ENCODE measurements at places on chromosomes 11 and 22. TPM values are rescaled to one million over a fixed set of nuclear protein-coding genes. Genes with fewer than 3 reads are reported as not detected.

The C11orf52 gene
- 2.7 TPM for polyA plus RNA-seq

The CHRM1 gene
- polyA plus RNA-seq, result 0.08 TPM

The OR8A1 gene
- not detected for polyA plus RNA-seq

The CELF1 gene
- polyA plus RNA-seq, result 131 TPM

The ZC3H7B gene
- polyA plus RNA-seq, result 57.5 TPM

DNA sequence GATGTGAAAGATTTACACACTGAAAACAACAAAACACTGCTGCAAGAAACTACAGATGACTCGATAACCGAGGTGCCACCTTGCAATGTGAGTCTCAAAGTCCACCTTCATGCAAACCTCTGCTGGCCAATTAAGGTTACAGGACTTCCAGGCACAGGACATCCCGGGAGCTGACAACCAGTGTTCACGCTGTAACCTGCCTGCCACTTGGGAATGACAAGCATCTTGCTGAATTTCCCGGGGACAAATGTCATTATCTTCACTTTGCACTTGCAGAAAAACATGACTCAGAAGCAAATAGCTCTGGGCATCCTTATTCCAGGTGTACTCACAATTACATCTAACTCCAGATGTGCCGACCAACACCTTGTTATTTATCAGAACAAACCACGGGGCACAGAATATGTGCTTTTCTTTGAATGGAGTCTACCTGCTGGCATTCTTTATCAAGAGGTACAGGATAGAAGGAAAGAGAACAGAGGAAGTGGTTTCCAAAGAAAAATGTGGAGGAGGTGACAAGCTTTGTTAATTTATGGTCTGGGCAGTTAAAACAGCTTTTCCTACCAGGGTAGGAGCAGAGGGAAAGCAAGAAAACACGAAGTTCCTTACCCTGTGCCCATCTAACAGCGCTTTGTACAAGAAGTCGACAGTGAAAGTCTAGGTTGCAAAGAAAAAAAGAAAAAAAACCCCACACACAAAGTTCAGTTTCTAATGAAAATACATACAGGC lies 72.3 kb downstream of the SHANK2 start:
- no peaks in the 10 kb centered on the region for H3K27me3 ChIP-seq
- no peak for DNase-seq
- H3K4me3 ChIP-seq, result no peak overlapping the region
- H3K36me3 ChIP-seq, result no peaks in the 10 kb centered on the region

- H3K27ac ChIP-seq, result no peak overlapping the region
- no peaks in the 10 kb centered on the region for H3K4me1 ChIP-seq
- no peaks in the 10 kb centered on the region for H3K36me3 ChIP-seq
- no peak for DNase-seq
- no peaks in the 10 kb centered on the region for H3K27me3 ChIP-seq
Measured at GRCh38 chr22:47883757-47884156, 1121.3 kb downstream of the TBC1D22A start.

DNA sequence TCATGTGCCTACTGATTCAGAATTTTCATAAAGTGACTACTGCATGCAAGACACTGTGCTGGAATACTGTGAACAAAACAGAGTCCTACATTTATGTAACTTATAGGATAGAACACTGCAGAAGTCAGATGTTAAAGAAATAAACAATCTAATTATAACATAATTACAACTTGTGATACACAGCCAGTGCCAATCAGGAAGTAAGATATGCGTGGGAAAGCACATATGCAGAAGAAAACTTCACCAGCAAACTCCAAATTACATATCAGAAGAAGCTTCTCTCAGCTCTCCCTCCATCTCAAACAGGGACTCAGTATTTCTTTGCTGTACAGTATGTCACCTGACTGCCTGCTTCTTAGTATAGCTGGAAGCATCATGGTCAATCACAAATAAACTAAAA lies 37.4 kb downstream of the PAK1 start:
- H3K4me1 ChIP-seq, result peaks cover 2% of the 10 kb centered on the region
- H3K36me3 ChIP-seq, result no peaks in the 10 kb centered on the region
- no peak overlapping the region for H3K4me3 ChIP-seq
- H3K27ac ChIP-seq, result no peak overlapping the region
- DNase-seq, result no peak
- H3K27me3 ChIP-seq, result no peaks in the 10 kb centered on the region

GRCh38 chr11:34145847-34146381 lies 40.5 kb downstream of the NAT10 start:
- H3K4me3 ChIP-seq, result no peak overlapping the region
- DNase-seq, result no peak
- no peaks in the 10 kb centered on the region for H3K4me1 ChIP-seq
- H3K27ac ChIP-seq, result no peak overlapping the region
- H3K36me3 ChIP-seq, result peaks cover 37% of the 10 kb centered on the region
- no peaks in the 10 kb centered on the region for H3K27me3 ChIP-seq

GRCh38 chr11:10414659-10415058 lies 40.4 kb upstream of the AMPD3 start:
- no peaks in the 10 kb centered on the region for H3K36me3 ChIP-seq
- no peaks in the 10 kb centered on the region for H3K4me1 ChIP-seq
- no peaks in the 10 kb centered on the region for H3K27me3 ChIP-seq
- no peak overlapping the region for H3K27ac ChIP-seq
- no peak overlapping the region for H3K4me3 ChIP-seq

GRCh38 chr11:60718524-60719316 lies 5.8 kb upstream of the MS4A18 start:
- DNase-seq, result no peak
- no peaks in the 10 kb centered on the region for H3K27me3 ChIP-seq
- H3K27ac ChIP-seq, result no peak overlapping the region
- H3K36me3 ChIP-seq, result no peaks in the 10 kb centered on the region

DNA sequence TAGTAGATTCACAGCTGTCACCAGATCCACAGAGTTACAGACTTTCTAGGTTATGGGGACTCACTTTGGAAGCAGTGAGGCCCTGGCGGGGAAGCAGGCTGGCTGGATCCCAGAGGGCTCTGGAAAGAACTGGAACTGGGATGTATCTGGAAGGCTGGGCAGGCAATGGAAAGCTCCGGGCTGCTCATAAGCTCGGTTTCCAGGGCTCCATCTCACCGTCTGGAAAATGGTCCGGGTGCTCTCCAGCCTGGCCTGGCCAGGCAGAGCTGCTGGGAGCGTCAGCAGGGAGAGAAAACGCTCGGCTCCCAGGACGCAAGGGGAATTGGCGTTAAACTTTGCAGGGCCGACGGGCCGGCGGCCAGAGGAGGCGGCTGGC lies 335 bp upstream of the SEZ6L start:
- H3K36me3 ChIP-seq, result no peaks in the 10 kb centered on the region
- H3K4me3 ChIP-seq, result peak overlapping the region; percentile 49
- no peak for DNase-seq

- H3K27ac ChIP-seq, result no peak overlapping the region
- H3K36me3 ChIP-seq, result peaks cover 11% of the 10 kb centered on the region
- no peaks in the 10 kb centered on the region for H3K4me1 ChIP-seq
- no peak for DNase-seq
Measured at GRCh38 chr11:44110231-44110679, 14.8 kb downstream of the EXT2 start.

DNA sequence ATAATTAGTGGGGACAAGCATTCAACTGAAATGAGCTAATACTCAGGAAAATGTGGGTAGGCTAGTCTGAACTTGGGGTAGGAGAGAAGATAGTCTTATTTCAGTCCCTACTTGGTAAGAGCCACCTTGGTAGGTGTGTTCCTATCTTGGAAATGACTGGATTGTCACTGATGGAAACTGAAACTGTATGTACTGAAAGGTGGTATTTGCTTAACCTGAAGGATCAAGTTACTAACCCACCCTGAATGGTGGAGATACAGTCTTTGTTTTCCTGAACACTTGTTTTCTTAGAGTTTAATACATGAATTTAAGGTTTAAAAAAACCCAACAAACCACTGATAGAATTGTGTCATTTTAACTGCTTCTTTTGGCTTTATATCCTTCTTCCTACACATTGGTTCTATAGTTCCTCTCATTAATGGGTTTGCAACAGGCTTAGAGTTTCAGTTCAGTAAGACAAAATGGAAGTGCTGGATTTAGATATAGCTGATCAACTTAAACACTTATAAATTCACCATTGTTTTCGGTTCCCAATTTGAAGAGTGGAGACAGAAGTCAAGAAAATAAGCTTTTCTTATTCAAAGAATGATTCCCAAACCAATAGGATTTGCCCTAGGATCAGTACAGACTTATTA lies 4.2 kb downstream of the FAR1 start:
- no peak overlapping the region for H3K27ac ChIP-seq
- peaks cover 3% of the 10 kb centered on the region for H3K4me1 ChIP-seq
- H3K4me3 ChIP-seq, result no peak overlapping the region
- no peaks in the 10 kb centered on the region for H3K36me3 ChIP-seq

DNA sequence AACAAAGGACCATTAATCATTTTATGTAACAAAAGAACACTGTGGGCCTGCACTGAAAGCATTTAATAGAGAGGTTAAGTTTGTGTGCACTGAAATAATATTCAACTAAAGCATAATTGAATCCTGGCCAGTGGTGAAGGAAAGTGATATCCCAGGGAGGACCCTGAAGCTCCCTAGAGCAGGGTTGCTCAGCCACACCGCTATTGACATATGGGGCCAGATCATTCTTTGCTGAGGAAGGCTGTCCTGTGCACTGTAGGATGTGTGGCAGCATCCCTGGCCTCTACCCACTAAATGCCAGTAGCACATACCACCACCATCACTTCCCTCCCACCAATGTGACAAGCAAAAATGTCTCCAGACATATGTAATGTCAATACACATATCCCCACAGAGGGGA lies 166.1 kb upstream of the MTNR1B start:
- no peaks in the 10 kb centered on the region for H3K27me3 ChIP-seq
- no peaks in the 10 kb centered on the region for H3K4me1 ChIP-seq
- no peak for DNase-seq
- H3K36me3 ChIP-seq, result peaks cover 7% of the 10 kb centered on the region

Data from H1 (cell line).